ENCODE measurements at places on chromosomes 7 and 10. TPM values are rescaled to one million over a fixed set of nuclear protein-coding genes. Genes with fewer than 3 reads are reported as not detected.

- peak; percentile 71 for DNase-seq
Observed at GRCh38 chr7:74365322-74366022, 76.3 kb downstream of the CLIP2 start.

GRCh38 chr10:44114441-44114840, 270.5 kb downstream of the CXCL12 start:
- no peak for DNase-seq

GRCh38 chr7:25753837-25754236, 398.2 kb upstream of the NFE2L3 start:
- DNase-seq = no peak

DNA sequence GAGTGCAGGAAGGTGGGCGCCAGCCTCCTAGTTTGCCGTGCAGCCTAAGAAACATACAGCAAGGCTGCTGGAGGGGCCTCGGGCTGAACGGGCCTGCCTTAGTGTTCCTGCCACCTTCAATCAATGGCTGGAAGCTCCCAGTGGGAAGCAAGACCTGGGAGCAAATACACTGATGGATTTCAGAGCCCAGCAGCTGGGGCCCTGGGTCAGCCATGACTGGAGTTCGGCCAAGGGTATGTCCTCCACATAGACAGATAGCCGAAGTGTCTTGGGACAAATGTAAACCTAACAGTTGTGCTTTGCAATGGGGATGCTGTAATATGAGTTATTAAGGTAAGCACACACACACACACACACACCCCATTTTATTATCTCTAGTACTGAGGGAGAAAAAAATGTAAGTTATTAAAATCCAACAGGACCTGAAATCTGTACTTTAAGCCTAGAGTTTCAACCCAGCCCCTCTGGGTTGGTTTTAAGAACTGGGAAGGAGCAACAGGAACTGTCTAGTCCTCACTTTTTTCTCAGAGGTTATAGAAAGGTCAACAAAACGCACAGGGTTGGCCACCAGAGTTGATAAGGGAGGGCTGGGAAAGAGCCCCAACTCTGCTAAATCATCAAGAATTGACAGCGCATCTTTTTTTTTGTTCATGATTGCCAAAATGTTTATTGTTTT, 50.0 kb upstream of the CELF2 start:
- no peak for DNase-seq

GRCh38 chr10:87661861-87662785, 2.4 kb downstream of the PAPSS2 start:
- DNase-seq = no peak

PTF1A gene
- total RNA-seq = 4.4 TPM

GRCh38 chr7:151384776-151385625, 24.8 kb downstream of the WDR86 start:
- no peak for DNase-seq

DNA sequence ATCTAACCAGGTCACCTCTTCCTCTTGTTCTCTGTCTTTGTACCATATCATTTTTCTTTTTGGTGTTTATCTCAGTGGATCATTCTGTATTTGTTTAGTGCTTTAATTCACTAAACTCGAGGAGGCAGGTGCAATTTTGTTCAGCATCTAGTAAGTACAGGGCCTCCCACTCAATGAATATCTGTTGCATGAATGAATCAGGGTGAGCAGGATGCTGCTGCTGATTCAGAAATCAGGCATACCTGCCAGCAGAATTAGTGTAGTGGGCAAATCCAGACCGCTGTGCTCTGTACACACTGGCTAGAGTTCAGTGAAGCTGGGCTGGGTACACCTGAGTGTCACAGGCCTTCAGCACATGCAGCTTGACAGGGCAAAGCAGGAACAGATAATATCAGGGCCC, 511.9 kb downstream of the SUGCT start:
- no peak for DNase-seq

PNLIPRP3 gene
- total RNA-seq = not detected

NEUROG3 gene
- not detected for total RNA-seq

FANK1 gene
- total RNA-seq = 4.4 TPM

DNA sequence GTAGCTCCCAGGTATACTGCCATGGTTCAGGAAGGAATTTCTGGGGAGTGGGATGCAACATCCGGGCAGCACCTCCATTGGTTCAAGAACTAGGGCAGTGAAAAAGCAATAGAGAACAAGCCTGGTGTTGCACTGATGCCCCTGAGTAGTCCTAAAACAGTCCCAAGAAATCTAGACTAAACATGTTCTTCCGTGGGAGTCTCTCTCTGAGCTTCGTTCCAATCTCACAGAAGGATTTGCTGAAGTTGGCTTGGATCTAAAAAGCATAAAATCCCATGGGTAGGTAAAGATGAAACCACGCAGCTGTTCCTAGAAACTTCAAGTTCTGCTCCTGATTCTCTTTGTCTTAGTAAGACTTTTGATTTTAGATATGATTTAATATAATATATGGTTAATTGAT, 154.5 kb downstream of the PLXDC2 start:
- no peak for DNase-seq

DNA sequence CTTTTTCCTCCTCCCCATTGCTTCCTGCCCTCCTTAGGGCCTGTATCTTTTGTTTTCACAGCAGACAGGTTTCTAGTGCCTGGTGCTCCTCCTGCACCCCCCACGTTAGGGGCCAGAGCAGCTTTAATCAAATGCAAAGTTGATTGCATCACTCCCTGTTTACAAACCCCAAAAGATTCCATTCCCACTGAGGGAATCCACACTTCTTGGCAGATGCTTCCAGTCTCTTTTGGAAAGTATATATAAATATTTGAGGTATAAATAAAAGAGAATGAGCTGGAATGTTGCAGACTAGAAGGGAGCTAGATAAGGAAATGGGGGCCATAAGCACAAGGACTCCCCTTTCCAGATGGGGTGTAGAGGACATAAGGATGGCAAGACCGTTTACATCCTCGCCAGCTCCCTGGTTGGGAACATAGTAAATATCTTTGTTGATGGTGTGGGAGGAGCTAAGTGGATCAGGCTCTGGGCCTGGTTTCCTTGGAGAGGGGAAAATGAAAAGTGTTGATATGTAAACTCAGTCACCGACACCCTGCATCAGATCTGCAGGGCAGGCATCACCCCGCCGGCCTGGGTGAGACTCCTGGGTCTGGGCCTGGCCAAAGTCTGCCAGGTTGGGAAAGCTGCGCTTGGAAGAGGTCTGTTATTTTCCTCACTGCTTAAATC, 6.2 kb downstream of the RARRES2 start:
- no peak for DNase-seq

GRCh38 chr7:6489612-6490011, 41.9 kb upstream of the DAGLB start:
- no peak for DNase-seq

GRCh38 chr10:61750943-61751471, 88.3 kb downstream of the CABCOCO1 start:
- DNase-seq = no peak

OPALIN gene
- total RNA-seq = not detected

LRGUK gene
- 5.9 TPM for total RNA-seq

TAS2R41 gene
- not detected for total RNA-seq

AEBP1 gene
- total RNA-seq = 11.3 TPM

DNA sequence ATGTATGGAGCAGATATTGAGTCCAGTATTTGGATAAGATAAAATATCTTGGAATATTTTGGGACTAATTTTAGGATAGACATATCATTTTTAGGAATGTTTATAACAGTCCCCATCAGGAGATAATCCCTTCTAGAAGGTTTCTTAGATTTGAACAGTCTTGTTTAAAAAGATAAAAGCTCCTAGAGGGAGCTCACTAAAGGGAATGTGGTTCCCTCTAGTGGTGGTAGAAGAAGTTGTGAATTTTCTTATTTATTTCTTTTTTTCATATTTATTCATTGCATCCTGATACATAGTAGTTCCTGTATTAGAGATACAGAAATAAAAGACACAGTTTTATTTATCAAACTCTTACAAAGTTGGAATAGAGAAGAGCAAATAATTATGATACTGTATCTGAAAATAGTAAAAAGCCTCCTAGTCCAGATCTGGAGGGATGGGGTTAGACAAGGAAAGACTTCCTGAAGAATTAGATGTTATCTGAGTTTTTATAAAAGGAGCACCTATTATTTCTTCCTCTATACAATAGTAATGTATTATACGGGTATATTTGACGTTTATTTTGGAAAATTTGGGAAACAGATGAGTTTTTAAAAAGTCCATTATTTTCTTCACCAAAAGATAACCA, 24.5 kb upstream of the KLF14 start:
- peak; percentile 49 for DNase-seq

DNA sequence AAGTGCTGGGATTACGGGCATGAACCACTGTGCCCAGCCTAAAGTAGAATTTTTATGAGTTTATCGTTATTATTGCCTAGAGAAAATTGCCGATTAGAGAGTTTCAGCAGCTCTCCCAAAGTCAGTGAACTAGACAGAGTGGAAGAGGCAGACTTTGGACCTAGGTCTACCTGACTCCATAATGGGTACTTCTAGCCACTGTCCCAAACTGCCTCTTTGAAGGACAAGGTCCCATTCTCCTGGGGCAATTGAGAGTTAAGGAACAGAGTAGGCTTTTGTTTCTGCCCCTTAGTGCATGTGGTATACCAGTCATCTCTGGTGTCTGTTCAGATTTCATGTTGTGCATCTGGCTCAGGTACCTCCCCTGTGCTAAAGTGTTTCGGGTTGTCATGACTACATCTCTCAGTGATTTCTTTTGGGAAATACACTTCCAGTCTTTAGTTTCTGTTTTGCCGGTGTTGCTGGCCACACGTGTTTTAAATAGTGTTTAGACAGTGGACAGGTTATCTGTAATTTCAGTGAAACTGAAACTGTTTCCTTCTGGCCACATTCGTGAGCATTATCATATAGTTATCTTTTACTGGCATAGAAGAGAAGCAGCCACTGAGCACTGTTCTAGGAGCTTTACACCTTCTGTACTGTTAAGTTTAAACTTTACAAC, 4.7 kb downstream of the TMEM236 start:
- no peak for DNase-seq

TRIM8 gene
- 50.3 TPM for total RNA-seq

JCAD gene
- 19.0 TPM for total RNA-seq

DNA sequence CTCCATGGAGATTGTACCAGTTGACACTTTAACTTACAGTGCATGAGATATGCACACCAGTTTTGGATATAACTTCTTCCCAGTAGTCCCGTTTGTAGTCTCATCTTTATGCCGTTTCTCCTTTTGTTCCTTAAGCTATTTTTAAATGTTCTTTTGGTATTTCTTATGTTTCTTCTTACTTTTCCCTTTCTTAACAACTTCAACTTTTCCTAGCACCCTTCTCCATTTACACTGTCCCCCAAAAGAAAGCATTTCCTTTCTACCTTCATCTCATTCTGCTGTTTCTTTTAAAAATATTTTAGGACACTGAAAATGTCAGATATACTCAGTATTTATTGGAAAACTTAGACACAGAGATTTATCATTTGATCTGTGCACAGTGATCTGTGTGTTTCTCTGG, 1.5 kb downstream of the PSMC2 start:
- DNase-seq = no peak

LAMB4 gene
- total RNA-seq = 0.64 TPM

DNA sequence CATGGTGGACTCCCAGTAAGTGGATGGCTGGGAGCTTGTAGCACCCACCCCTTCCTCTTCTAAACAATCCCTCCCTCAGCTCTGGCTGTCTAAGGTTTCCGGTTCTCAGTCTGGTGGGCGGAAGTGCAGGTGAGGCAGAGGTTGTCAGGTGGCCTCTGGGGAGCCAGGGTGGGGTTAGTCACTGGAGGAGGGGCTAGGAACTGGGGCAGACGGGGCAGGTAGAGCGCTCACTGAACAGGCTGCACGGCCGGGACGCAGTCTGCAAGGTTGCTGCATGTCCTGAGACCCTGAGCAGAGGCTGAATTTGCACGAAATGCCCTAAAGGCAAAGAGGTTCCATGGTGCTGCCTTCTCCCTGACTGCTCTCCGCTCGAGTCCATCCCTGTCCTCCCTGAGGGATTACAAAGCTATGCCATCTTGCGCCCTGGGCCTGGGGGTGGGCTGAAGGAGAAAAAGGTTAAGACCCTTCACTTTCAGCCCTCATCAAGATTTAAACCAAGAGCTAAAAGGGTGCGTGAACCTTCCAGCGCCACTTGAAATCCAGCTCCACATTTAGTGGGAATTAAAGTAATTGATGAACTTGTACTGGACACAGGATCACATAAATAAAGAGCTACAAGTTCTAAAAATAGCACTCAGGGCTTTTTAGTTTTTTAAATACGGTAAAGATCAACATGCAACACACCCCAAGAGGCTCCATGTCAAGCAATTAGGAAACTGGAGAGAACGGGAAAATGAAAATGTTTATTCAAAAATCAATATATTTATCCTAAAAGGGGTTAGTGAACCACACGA, 62.3 kb upstream of the CTBP2 start:
- no peak for DNase-seq

OR2A5 gene
- not detected for total RNA-seq

DNA sequence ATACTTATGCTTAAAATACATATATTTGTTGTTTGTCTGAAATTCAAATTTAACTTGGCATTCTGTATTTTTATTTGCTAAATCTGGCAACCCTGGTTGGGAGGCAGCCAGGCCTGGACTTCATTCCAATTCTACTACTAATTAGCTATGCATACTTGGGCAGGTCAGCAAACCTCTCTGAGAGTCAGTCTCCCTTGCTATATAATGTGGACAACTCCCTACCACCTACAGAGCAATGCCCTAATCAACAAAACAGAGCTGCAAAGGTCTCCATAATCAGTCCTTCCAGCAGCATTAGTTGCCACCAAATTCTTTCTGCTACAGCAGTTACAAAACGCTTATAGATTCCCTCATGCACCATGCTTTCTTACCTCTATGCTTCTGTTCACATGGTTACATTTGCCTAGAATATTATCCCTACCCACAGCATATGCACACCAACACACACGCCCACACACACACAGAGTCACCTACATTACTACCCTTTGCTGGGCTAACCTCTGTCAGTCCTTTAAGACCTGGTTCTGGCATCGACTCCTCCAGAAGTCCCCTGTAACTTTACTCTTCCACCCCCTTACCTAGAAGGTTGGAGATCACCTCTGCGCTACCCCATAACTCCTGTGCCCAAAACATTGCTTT, 188.7 kb downstream of the FGFR2 start:
- DNase-seq = no peak

METTL27 gene
- 2.5 TPM for total RNA-seq

- DNase-seq = no peak
Observed at GRCh38 chr10:22573820-22574569, 140.4 kb downstream of the PIP4K2A start.

ANXA7 gene
- 26.1 TPM for total RNA-seq

- no peak for DNase-seq
Observed at GRCh38 chr7:16652240-16652583, 6.2 kb downstream of the BZW2 start.

HOXA6 gene
- not detected for total RNA-seq

GRCh38 chr7:138374119-138374693, 85.9 kb upstream of the TRIM24 start:
- DNase-seq = no peak

Measured in cerebellum (tissue), 4 donors.